ENCODE measurements at places on chromosomes 7 and 10.

GRCh38 chr7:13846386-13846785, 143.1 kb downstream of the ETV1 start:
- no peak for DNase-seq

GRCh38 chr7:120617275-120617674, 240.7 kb downstream of the TSPAN12 start:
- no peak for DNase-seq

DNA sequence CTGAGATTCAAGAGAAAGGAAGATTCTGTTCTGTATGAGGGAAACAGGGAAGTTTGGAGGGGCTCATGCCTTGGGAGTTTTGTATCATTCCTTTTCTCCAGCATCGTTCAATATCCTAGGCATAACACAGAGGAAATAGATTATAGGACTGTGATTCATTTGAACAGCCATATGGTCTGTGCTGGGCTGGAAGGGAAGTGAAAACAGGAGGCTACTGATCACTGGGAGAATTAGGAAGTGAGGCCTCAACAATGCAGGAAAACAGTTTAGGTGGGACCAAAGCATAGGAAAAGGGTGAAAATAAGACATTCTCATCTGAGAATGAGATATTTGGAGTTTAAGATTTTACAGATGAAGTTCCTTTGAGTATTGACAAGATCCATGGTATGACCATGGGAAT, 70.7 kb upstream of the MKX start:
- no peak for DNase-seq

GRCh38 chr7:55546814-55547213, 25.5 kb downstream of the VOPP1 start:
- DNase-seq, result no peak

DNA sequence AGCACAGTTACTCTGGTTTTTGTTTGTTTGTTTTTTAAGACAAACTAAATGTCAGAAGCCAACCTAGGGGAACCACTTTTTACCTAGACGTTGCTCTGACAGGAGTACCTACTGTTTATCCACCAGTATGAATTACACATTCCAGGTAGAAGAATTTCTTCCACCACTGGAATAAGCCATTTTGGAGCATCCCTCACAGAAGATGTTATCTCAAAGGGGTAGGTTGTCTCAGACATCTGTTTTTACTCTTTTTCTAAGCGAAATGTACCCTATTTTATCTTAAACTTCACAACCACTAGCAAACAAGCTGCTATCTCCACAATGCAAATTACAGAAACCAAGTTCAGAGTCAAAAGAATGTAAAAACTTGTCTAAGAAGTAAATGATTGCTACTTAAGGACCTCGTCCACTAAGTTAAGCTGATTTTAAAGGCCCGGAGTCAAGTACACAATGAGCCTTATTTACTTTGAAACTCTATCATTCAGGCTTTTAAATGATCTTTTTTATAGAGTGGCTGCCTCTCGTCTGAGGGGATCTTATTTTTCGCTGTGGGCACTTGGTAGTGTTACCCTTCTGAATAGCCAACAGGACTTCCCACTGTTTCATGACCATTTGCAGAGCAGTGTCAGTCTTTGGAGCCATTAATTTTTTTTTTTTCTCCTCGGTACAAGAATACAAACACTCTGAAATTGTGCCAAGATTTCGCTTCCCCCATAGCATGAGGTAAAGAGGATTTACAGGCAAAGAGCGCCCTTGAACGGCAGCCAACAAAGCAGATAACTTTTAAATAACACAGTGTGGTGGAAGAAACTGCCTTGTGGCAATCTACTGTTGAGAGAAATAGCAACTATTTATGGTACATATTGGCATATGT, 15.7 kb upstream of the ARMC3 start:
- DNase-seq, result no peak

Measured in activated CD8-positive, alpha-beta memory T cell treated with anti-CD3 and anti-CD28 coated beads for 1 hour (primary cell).